Diencephalon (tissue), 1 donor: ENCODE measurements at places on chromosomes 3 and 15. TPM values are rescaled to one million over a fixed set of nuclear protein-coding genes. Genes with fewer than 3 reads are reported as not detected.

The ALPK3 gene
- total RNA-seq = 2.5 TPM

The GPR149 gene
- 22.1 TPM for total RNA-seq

The WNT5A gene
- 16.4 TPM for total RNA-seq

The ALG1L2 gene
- total RNA-seq = not detected

The IL12A gene
- total RNA-seq = 1.4 TPM

The SEMA3G gene
- total RNA-seq = 4.4 TPM

The CACNA1D gene
- total RNA-seq = 30.9 TPM

The RPL22L1 gene
- 20.8 TPM for total RNA-seq

The GOLGA8K gene
- total RNA-seq = 1.2 TPM

The EEF1AKMT4 gene
- total RNA-seq = 0.92 TPM

The STT3B gene
- total RNA-seq = 160 TPM

The INSYN1 gene
- total RNA-seq = 36.0 TPM

The ARRDC4 gene
- total RNA-seq = 34.4 TPM

The ABHD14A gene
- total RNA-seq = 33.0 TPM

The CPNE4 gene
- 51.4 TPM for total RNA-seq

The DPPA4 gene
- total RNA-seq = 2.1 TPM

The TRA2B gene
- 156 TPM for total RNA-seq

The COLQ gene
- total RNA-seq = 2.5 TPM

The NR2E3 gene
- not detected for total RNA-seq

The PDIA5 gene
- 6.7 TPM for total RNA-seq

The MUC20 gene
- total RNA-seq = 3.5 TPM

The SCAMP5 gene
- 82.1 TPM for total RNA-seq

The HIGD2B gene
- total RNA-seq = not detected

The ATP1B3 gene
- 61.4 TPM for total RNA-seq

The GRM2 gene
- 12.5 TPM for total RNA-seq

The NR1I2 gene
- 0.23 TPM for total RNA-seq

The MASP1 gene
- total RNA-seq = 24.2 TPM

The WWTR1 gene
- 18.5 TPM for total RNA-seq

The LRRC2 gene
- total RNA-seq = 1.2 TPM

The LXN gene
- 9.5 TPM for total RNA-seq

The LYZL4 gene
- total RNA-seq = not detected

The SH3GL3 gene
- total RNA-seq = 52.8 TPM

The ANKRD28 gene
- 90.7 TPM for total RNA-seq

The CLN6 gene
- total RNA-seq = 6.9 TPM

The SMAD3 gene
- total RNA-seq = 5.8 TPM
